ENCODE measurements at places on chromosomes 13 and 19.

DNA sequence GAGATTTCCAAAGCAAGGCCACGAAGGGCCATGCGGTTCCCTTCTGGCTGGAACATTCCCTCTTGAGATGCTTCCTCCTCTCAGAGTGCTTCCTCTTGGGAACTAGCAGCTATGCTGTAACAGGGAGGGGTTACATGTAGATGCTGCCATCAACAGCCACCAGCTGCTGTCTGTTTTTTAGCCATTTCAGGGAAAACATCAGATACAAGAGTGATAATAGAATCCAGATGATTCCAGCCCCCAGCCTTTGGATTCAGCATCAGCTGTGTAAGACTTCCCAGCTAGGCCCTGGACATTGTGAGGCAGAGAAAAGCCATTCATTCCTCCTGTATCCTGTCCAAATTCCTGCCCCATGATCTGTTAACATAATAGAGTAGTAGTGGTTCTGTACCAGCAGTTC is 8.2 kb upstream of the ZNF177 start:
- DNase-seq: no peak

DNA sequence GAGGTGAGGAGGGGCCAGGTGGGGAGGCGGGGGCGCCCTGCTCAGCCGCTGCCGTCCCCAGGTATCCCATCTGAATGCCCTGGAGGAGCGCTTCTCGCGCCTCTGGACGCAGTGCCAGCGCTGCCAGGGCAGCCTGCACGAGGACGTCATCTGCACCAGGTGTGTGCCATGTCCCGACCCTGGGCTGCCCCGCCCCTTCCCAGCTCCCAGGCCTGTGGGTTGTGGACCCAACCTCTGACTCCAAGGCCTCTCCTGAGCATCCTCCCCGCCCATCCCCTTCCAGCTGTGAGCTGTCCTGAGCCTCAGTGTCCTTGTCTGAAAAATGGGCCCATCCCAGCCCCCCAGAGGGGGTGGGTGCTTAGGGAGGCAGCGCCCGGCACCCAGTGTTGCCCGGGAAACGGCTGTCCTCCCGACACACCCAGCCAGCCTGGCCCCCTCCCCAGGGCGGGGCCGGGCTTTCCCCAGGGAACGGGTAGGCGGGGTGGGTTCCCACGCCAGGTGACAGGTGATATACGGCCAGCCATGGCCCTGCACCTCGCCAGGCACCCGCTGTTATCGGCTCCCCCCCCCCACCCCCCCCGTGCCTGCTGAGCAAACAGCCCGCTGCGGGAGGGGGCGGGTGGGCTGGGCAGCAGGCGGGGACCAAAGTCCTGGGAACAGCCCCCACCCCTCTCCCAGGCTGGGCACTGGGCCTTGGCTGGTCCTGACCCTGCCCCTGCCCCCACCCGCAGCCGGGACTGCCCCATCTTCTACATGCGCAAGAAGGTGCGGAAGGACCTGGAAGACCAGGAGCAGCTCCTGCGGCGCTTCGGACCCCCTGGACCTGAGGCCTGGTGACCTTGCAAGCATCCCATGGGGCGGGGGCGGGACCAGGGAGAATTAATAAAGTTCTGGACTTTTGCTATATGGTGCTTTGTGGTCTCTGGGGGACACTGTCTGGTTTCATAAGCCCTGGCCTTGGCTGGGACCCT is 1.3 kb upstream of the SPIB start:
- no peak for DNase-seq

- DNase-seq: no peak
Measured at GRCh38 chr13:51825165-51825592, 19.8 kb downstream of the TMEM272 start.

- DNase-seq: no peak
Measured at GRCh38 chr19:20923077-20923871, at the start of gene ZNF85. Gene ZNF85 (plus strand): TSS chr19:20923251. CDS start chr19:20923401, 150 bp downstream.

GRCh38 chr19:30001791-30002190 is 59.8 kb downstream of the URI1 start:
- no peak for DNase-seq

GRCh38 chr19:18488403-18488723 is 33.5 kb downstream of the ELL start:
- no peak for DNase-seq

GRCh38 chr19:16867211-16867610 is 21.6 kb upstream of the F2RL3 start:
- no peak for DNase-seq

DNA sequence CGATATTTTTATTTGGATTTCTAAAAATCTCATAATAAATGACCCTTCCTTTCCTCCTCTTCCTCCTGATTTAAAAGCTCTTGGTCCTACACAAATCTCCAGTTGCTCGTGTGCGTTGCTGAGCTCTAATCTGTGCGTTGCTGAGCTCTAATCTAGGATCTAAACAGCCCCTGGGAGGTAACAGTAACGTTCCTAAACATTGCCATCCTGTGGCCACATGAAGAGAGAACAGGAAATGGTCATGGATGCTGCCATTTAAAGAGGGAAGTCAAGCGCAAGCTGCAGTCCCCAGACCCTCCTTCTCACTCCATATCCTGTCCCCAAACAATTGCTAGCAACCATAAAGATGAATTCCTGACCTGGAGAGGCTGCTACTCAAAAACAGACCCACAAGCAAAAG is 170.8 kb downstream of the NUFIP1 start:
- no peak for DNase-seq

GRCh38 chr19:35037716-35038622 is 3.6 kb upstream of the HPN start:
- no peak for DNase-seq

DNA sequence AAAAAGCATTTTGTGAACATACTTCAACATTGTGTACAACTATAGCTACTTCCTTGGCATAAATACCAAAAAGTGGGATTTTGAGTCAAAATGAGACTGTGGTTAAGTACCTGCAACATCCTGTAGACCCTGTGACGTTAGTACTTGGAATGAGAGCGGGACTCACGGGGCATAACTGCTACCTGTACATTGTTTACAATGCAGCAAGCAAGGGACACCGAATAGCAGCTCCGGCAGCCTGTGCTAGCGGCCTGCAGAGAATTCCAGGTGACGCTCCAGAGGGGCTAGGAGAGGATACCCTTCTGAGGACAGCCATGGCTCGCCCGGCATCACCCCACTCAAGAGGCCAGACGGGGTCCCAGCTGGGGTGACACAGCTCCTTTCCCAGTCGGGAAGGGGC is 824 bp upstream of the ZNF331 start:
- no peak for DNase-seq

- no peak for DNase-seq
Measured at GRCh38 chr19:37074111-37074510, 4.1 kb upstream of the ZNF420 start.

DNA sequence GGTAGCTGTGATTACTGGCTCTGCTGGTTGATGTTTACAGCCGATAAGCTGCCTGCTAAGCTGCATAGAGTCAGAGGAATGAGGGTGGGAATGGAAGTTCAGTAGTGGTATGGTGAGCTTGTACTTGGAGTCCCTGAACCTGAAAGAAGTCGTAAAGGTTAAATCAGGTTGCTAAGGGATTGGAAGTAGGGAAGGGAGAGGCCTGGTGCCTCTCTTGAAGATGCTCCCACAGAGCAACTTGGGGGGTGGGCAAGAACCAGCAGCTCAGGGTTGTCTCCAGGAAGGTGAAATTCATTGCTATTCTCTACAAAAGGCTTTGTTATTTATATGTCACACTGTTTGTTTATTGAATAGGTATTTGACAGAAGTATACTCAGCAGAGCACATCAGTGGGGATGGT is 73.8 kb upstream of the OLFM4 start:
- no peak for DNase-seq

DNA sequence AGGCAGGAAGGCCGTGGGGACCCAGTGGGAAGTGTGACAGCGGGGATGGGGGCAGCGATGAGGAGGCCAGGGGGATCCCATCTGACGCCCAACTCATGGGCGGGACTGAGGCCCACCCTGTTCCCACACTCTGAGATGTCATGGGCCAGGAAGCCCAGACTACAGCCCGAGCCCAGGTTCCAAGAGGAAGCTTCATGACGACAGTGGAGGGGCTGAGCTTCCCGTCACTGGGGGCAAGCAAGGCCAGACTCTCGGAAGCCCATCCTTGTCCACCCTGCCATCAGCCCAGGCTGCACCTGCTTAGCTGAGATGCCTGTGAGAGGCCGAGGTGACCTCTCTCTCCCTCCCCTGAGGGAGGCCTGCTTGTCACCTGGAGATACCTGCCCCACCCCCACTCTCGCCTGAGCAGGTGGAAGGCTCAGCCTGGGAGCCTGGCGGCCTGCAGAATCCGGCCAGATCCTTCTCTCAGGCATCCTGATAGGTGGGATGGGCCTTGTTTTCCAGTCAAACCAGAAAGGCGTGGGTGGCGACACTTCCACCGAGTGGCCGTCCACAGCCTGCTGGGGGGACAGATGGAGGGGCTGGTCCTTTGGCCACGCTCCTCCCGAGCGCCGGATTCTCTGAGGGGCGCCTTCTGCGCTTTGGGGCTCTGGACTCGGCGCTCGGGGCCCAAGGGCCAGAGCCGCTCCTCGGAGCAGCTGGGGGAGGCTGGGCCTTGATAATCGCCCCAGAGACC is 4.8 kb downstream of the ZBTB7A start:
- DNase-seq: no peak

GRCh38 chr19:45952686-45953505 is 20.8 kb downstream of the NOVA2 start:
- DNase-seq: no peak

DNA sequence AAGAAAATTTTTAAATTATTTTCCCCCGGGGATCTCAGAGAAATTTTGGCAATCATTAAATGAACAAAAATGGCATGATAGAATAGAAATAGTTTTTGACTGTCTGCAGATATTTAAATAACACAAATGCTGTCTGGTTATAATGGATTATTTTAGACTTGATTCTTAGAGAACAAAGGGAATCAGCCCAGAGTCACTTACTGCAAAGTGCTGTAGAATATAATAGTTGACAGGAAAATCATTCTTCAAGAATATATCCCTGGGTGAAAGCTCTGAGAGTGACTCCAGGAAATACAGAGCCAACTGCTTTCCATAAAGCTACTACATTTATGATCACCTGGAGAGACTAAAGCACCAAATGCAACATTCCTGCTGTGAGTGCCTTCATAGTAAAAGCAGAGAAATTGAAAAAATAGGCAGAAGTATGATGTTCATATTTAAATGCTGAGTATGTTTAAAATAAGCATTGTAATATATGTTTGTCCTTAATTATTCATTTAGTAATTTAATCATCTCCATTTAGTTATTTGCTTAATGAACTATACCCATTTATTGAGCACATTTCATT is 1765.8 kb downstream of the SLITRK1 start:
- no peak for DNase-seq

- DNase-seq: no peak
Measured at GRCh38 chr19:13146763-13147563, 3.2 kb downstream of the STX10 start.

- DNase-seq: no peak
Measured at GRCh38 chr13:95982144-95982543, 71.1 kb downstream of the UGGT2 start.

GRCh38 chr13:39876258-39876657 is 220.8 kb downstream of the COG6 start:
- no peak for DNase-seq

DNA sequence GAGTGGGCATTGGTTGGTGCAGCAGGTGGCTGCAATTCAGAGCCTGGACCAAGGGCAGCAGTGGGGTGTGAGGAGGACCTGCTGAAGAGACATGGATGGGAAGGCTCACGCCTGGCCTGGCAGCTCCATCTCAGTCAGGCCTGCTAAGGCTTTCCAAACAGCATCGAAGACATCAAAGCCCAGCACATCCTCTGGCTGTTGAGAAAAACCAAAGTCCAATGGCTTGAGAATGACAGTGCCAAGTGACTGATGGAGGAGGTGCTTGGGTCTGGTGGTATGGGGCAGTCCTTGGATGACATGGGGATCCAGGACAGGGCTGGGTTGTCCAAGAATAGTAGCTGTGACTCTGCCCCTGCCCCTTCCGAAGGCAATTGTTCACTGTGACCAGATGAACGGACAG is 19.0 kb upstream of the XPO4 start:
- DNase-seq: no peak

- DNase-seq: no peak
Measured at GRCh38 chr13:27263438-27263837, 7.2 kb upstream of the RASL11A start.

GRCh38 chr19:35498984-35499527 is 8.8 kb upstream of the KRTDAP start:
- no peak for DNase-seq

DNA sequence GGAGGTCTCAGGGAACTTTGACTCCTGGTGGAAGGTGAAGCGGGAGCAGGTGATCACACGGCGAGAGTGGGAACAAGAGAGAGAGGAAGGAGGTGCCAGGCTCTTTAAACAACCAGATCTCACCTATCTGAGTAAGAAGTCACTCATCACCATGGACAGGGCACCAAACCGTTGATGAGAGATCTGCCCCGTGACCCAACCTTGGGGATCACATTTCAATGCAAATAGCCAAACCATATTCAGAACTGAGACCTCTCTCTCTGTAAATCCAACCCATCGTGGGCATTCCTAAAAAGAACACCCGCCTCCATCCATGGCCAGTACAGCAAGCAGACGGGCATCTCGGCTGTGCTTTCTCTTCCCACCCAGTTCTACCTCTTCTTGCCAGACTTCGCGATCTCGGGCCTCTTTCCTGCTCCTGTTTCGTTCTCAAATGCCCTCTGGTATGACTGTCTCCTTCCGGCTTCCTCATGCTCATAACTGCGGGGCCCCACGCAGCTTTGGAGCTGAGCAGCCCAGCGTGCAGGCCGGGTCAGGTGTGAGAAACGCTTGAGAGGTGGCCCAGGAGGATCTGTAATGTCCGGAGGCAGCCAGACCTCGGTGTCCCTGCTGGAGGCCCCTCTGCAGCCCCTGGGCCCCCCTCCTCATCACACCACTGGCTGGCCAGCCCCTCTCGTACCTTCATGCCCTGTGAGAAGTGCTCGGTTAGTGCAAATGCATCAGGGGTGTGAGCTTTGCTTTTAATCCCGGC is 97.0 kb upstream of the GPR183 start:
- DNase-seq: no peak

- DNase-seq: no peak
Measured at GRCh38 chr13:48961379-48961778, 14.3 kb upstream of the FNDC3A start.

GRCh38 chr19:38868551-38868950 is 9.5 kb downstream of the RINL start:
- DNase-seq: no peak
